ENCODE measurements at places on chromosomes 1 and 21.

- DNase-seq, result no peak
Measured at GRCh38 chr1:183239793-183240525, 53.9 kb downstream of the LAMC2 start.

DNA sequence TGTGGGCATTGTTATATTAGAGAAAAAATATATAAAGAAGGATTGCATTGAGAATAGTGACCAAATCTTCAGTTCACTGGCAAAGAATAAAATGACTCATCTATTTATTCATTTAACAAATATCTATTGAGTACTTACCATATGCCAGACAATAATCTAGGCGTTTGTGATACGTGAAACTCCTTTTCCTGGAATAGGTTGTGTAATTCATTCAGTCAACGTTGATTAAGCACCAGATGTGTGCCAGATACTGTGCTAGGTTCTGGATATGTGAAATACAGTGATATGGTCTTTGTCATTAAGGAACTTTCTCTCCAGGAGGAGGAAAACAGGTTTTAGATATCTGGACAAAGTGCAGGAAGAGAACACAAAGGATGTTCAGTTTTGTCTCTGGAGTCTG lies 344.5 kb downstream of the RWDD3 start:
- no peak for DNase-seq

- no peak for DNase-seq
Measured at GRCh38 chr1:233389169-233389568, 61.6 kb downstream of the MAP3K21 start.

DNA sequence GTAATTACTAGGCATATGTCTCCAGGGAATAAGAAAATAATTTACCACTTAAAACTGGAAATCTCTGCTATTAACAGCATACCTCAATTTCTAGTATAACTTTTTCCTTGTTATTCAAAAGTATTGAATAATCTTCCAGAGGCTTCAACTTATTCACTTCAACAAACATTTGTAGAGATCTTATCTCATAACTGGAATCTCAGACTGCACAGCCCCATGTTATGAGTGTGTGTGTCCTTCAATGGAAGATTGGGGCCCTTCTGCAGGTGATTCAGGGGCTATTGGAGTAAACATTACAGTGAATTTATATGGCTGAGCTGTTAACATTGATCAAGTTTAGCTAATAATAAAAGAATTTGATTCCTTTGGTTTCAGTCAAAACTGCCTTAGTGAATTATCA lies 946.1 kb downstream of the TTLL7 start:
- DNase-seq, result no peak

GRCh38 chr1:159941591-159942560 lies 3.5 kb downstream of the IGSF9 start:
- no peak for DNase-seq

DNA sequence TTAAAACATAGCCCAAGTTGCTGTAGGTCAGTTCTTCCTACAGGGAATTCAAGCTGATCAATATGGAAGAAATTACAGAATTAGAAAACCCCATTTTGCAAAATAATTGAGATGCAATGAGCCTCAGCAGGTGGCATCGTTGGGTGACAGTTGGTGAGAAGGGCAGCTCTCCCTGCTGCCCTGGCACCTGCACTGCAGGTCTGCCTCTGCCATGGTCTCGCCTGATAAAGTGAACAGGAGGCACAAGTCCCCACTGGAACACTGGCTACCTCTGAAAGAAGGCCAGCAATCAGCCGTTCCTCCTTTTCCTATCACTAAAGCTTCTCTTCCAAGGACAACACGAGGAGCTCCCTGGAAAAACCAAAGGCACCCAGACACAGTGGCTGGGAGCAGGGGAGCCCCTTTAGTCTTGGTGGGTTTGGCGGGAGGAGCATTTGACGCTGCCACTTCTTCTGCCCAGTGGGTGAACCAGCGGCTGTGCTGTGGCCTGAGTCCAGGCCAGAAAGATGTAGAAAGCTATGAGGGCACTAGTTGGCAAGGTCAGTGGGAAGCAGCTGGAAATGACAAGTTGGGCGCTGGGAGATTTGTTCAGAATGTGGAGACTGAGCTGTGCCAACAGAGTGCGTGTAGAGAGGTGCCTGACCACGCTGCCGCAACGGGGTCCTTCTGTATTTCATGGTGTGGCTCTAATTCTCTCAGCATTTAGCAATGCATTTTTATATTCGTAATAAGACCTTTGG lies 93.1 kb downstream of the RIPK4 start:
- no peak for DNase-seq

- peak; percentile 72 for DNase-seq
Measured at GRCh38 chr1:9717193-9718005, 65.9 kb downstream of the PIK3CD start.

GRCh38 chr21:39000496-39000895 lies 182.8 kb downstream of the PSMG1 start:
- peak; percentile 13 for DNase-seq

- DNase-seq, result no peak
Measured at GRCh38 chr1:235552146-235552716, 48.0 kb upstream of the B3GALNT2 start.

- no peak for DNase-seq
Measured at GRCh38 chr1:226981386-226981817, 41.3 kb downstream of the COQ8A start.

- no peak for DNase-seq
Measured at GRCh38 chr21:38806153-38806941, 618 bp downstream of the ETS2 start.

DNA sequence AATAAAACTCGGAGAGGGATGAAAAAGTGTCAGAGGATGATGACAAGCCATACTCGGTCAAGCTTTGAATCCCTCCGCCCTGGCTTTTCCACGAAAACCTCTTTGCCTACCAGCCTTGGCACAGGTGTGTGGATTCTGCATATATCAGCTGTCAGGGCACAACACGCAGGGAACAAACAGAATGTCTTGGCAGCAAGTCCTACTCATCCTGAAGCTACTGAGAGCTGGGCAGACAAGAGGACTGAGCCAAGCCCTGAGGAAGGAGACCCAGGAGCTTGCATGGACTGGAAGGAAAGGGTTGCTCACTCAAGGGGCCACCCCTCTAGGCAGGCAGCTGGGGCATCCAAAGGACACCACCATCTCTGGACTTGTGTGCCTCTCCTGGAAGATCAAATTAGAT lies 132.4 kb downstream of the HMGB4 start:
- DNase-seq, result no peak

DNA sequence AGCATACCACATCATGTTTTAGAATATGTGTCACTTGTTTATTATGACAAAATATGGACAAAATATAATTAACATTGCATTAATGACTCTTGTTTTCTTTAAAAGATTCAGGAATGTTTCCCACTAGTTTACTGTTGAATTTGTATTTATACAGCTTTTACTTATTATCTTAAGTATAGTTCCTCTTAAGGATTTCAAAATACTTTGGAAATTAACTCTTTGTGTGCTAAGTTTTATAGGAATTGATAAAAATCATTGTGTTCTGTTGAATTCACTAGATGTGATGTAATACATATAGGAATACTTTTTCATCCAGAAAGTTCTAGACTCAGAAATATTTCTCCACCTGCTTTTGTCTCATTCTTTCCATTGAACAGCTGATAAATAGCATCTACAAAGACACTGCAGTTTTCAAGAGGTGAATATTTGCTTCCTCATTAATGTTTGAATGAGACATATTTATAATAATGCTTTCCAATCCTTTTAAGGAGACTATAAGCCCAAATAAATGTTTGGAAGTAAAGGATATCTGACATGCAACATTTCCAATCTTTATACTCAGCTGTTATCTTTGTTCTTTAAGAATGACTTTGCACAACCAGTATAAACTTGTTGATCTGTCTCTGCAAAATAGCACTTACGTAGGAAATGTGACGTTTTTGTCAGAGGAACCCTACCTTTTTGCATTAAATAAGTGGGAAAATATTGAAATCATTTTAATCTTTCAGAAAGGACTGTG lies 38.4 kb upstream of the SAMSN1 start:
- no peak for DNase-seq

GRCh38 chr1:202357506-202357905 lies 9.0 kb downstream of the PPP1R12B start:
- no peak for DNase-seq

DNA sequence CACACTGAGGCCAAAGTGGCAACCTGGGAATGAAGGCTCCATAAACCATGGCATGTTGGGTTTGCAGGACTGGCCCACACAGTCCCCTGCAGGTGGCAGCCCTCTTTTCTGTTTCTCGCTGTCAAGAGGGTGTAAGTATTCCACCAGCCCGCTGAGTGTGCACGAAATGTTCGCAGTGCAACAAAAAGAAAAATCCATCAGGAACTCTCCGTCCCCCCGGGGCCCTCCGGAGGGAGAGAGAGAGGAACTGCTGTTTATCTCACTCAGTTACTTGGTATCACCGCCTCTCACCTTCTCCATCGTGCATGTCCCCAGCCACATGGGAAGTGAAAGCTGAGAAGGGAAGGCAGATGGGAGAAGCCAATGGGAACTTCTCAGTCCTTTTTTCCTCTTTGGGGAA lies 38.3 kb downstream of the NCF2 start:
- no peak for DNase-seq

DNA sequence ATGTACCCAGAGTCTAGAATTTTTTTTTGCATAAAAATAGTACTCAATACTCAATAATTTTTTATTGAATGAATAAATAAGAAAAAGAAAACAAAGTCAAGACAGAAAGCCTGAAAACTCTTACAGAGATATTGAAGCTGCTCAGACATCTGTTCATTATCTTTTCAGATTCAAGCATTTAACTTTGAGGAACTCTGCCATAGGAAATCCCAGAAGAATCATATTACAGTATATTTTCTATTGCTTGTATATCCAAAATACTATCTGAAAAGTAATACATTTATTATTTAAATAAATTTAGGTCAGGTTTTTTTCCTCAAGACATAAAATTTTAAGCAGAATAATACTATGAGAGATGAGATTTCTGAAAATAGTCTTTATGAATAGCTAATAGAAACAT lies 755.9 kb upstream of the ADGRL4 start:
- no peak for DNase-seq

- DNase-seq, result no peak
Measured at GRCh38 chr1:31657972-31658510, 13.4 kb upstream of the PEF1 start.

GRCh38 chr1:17926906-17927305 lies 171.8 kb downstream of the ACTL8 start:
- DNase-seq, result no peak

DNA sequence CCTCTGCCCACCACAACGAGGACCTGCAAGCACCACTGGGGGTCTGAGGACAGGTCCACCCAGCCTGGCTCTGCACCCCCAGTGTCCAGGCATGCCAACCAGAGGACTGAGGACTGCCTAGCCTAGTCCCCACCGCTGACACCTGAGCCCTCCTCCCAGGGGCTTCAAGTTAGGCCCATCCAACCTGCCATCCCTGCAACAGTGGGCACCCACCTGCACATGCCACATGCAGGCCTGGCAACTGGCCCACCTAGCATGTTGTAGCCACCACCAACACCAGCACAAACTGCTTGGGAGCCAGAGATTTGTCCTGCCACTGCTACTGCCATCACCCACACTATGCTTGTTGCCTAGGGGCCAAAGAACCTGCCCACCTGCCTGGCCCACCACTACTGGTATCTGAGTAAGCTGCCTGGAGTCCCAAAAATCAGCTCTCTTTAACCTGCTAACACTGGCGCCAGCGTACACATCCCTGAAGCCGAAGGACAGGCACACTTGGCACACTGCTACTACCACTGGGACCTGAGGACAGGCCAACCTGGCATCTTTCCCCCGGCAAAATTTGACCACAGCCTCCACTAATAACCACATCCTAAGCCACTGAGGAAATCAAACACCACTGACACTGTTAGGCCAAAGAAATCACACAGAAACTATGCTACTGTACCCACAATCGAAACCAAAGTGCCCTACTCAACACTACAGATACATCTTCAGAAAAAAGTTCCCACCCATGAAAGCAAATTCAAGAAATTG lies 61.5 kb downstream of the PSMG1 start:
- DNase-seq, result no peak

DNA sequence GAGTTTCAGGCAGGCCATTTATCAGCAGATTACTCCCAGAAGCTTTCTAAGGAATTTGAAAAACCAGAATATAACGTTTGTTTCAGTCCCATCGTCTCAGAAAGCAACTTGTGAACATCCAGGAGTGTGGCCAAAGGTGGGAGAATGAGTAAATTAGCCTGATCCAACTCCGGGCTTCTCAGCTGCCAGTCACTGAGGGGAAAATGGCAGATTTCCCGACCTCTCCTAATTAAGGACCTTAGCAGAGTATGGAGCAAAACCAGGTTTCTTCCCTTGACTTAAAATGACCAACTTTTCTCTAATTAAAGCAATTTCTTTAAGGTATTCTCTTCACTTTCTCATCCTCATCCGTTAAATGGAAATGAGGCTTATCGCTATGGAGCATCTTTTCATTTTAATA lies 1.0 kb downstream of the CORT start:
- no peak for DNase-seq

- no peak for DNase-seq
Measured at GRCh38 chr21:43937051-43937832, 72.2 kb downstream of the AGPAT3 start.

- DNase-seq, result no peak
Measured at GRCh38 chr1:37726751-37727585, 34.7 kb downstream of the CDCA8 start.

DNA sequence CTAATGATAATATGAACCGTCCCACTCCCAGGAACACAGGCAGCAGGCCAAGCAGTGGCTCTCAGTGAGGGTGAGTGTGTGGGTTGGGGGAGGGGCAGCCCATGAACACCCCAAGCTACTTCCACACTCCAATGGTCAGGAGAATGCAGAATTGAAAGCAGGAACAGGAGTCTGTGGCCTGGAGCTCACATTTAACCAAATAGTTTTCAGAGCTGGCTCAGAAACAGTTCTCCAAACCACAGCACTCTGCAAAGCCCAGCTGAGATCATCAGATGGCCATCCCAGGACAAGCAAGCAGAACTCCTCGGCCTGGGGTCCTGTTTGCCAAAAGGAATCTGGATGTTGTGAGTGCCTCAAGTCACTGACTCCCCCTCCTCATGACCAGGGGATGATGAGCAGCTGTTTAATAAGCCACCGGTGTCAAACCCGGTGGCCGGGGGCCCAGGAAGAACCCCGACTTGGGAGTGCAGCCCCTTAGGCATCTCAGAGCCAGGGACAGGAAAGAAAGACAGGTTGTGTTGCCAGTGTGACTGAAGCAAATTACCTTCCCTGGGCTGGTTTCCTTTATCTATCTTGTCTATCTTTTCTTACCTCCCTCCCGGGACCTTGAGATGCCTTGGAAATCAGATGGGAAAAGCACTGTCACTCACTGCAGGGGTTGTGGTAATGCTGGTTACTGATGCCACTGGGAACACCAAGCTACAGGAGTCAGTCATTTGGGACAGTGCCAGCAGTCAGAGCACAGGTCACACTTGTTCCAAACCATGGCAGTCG lies 20.4 kb downstream of the DEGS1 start:
- DNase-seq, result no peak

GRCh38 chr1:207333009-207333600 lies 11.6 kb downstream of the CD55 start:
- DNase-seq, result no peak
